ENCODE measurements at places on chromosomes 12 and 14.
A peak's percentile ranks its signal among the peaks of the same experiment; 100 is the strongest.

- DNase-seq = no peak
These were observed 48.5 kb upstream of the OR5AU1 start for GRCh38 chr14:21204167-21205025.

- DNase-seq = no peak
These were observed 449.8 kb downstream of the RAD51B start for GRCh38 chr14:68269136-68269927.

DNA sequence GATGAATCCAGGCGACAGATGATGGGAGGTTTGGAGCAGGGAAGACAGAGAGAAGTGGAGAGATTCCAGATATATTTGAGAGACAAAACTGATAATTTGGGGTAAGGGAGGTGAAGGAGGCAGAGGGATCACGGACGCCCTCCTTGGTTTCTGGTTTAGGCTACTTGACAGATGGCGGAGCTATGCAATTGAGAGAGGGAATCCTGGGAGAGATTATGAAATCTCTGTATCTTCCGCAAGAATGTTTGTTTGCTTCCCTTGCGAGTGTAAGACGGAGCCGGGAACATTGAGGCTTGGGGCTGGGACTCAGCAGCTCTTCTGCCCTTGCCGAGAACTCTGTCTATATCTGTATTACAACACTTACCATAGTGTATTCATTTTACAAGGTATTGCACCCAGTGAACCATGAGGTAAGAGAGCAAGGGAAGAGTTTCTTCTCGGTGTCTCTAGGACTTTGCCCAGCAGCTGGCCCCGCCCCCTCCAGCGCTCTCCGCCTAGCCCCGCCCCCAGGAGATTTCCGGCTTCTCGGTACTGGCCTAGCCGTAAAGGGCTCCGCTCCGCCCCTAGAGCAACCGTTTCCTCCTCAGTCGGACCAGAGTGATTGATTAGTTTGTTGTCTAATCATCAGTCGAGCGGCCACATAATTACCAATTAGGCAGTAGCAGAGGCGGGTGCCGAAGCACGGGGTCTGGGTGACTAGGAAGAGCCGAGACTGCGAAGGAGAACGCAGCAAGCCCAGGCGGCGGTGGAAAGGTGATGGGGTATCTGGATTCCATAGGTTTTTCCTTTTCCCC lies at the start of gene PRR13:
Gene PRR13, plus strand, starts transcription at position 695 of the 794 bp plus-strand sequence. CDS start 981 bp downstream, outside the sequence.
- DNase-seq = peak; percentile 99

- DNase-seq = no peak
These were observed 158.1 kb downstream of the FLRT2 start for GRCh38 chr14:85688006-85688405.

DNA sequence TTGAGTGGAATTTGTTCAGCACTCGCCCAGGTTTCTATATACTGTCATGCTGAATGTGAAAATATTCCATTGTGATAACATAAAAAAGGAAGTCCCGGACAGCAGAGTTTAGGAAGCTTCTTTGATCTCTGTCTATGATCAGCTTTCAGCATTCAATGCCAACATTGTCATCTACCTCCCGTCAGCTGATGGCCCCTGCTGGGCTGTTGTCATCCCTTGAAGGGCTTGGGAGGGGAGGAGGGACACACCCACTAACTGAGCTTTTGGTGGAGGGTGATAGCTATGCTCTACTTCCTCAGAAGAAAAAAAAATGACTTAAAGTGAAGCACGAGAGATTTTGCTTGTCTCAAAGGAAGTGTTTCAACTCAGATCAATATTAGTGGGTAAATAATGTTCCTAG lies 4.7 kb upstream of the KRT77 start:
- no peak for DNase-seq

- DNase-seq = no peak
These were observed 28.8 kb downstream of the VCPKMT start for GRCh38 chr14:50087341-50088116.

DNA sequence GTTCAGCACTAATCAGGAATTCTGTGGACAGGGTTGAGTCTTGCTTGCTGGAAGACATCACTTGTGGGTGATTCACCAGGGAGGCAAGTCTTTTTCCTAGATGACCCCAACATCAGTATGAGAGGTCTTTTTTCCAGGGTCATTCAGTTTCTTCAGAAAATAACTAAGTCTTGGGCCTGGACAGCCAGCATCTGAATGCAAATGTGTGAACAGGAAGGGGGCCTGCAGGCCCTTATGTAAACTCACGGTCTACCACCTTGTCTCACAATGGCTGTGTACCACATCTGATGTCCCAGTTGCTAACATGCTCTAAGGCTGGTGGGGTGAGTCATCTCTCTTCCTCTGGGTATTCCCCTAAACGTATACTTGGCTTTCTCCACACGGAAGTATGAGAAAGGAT lies 79.2 kb downstream of the HECTD4 start:
- peak; percentile 46 for DNase-seq

DNA sequence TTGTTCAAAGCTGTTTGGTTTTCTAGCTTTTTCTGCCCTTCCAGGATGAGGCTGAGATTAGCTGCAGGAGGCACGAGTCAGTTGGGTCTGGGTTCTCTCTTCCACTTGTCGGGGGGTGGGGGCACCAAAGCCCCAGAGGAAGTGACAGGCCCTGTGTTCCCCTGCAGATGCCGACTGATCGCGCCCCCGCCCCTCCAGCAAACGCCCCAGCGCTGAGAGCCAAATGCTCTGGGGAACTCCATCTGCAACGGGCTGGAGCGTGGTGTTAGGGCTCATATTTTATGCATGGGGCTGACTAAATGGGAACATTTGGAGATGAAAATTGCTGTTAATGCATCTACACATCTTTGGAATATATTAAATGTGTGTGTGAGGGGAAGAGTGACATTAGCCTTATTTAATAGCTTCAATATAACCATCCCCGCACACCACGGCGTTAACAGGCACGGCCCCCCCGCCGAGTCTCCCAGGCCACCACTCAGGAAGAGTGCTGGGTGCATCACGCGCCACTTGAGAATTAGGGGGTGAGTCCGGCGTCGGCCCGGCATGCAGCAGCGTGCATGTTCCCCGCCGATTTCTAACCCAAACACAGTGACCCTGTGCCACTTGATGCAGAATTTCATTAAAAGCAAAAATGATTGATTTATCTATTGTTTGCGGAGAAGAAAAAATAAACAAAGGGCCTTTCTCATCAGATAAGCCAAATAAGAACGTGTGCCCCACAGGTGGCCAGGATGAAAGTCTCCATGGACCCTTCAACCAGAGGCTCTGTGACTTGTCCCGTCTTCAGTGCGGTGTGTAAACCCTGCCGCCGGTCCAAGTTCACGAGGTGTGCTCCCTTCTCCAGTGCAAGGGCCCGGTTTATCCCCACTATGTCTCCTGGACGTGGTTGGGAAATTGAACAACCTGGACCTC lies 165.0 kb upstream of the RTL1 start:
- no peak for DNase-seq

DNA sequence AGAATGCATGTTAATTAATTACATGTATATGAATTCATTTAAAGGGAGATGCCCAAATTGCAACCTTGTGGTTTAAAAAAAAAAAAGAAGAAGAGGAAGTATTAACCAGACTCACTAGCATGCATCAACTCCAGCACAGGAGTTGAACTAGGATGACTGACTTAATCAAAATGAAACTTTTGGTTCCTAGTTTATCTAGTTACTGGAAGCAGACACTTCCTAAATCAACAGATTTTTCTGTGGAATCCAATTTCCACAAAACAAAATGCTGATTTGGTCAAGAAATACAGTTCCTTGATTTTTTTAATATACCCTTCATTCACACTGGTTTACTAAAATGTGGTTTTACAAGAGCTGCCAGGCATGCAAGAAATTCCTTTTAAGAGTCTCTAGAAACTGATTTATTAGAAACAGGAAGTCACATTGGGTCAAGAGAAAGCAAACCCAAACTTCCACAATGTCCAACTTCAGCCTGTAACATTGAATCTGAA lies 41.6 kb downstream of the ITPR2 start:
- DNase-seq = no peak

Measured in stimulated activated CD4-positive, alpha-beta T cell treated with anti-CD3 and anti-CD28 coated beads, Interleukin-4, amount 100 ng/mL, for 4 hours (primary cell).